NCI-H1048 (cell line): ENCODE measurements at places on chromosomes 4 and X.

GRCh38 chr4:6719611-6720179 is 3.7 kb downstream of the BLOC1S4 start:
- DNase-seq, result no peak

- no peak for DNase-seq
Observed at GRCh38 chrX:110315551-110315950, 2.3 kb downstream of the AMMECR1 start.

DNA sequence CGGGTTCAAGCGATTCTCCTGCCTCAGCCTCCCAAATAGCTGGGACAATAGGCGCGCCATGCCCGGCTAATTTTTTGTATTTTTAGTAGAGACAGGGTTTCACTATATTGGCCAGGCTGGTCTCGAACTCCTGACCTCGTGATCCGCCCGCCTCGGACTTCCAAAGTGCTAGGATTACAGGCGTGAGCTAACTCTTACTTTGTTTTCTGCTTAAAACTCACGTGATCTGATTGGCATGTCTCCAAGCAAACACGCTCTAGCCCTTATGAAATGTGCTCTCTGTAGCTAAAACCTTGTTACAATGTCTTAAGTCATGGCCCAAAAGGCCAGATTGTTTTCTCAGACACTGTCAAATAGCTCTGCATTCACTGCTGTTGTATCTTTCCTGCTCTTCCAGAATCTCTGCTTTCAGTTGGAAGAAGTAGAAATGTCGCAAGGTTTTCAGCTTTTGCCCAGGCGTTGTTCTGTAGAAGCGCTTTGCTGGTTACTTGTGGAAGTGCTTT is 39.7 kb upstream of the OGT start:
- DNase-seq, result no peak

DNA sequence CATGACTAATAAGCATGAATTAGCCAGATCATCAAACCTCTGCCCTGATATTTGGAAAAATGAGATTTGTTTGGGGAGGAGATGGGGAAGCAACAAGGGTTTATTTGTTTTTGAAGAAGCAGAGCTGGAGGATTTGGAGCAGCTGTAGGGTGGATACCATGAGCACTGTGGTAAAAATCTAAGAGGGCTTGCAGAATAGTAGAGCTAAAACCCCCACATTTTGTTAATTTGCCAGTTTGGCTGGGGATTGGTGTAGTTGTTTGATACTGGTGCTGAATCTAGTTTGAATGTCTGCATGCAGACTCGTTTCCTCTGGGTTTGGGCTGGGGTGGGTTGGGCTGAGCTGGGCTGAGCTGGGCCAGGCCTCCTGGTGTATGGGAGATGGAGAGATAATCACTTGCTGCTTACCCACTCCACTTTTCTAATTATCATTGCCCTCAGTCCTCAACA is 43.7 kb downstream of the SMAD1 start:
- no peak for DNase-seq

DNA sequence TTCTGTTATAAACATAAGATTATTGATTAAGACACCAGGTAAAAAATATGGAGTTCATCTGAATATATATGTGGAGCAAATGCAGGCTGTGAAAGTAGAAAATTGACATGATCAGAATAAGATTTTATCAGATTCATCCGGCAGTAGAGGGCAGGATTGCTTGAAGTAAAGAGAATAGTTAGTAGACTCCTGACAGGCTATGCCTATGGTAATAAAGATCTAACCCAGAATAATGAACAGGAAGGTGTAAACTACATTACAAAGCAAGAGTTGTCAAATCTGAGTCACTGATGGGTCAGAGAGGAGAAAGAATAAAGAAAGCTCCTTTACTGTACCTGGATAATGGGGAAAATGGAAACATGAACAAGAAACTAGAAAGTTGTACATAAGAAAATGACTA is 20.8 kb upstream of the TMEM184C start:
- no peak for DNase-seq

- no peak for DNase-seq
Observed at GRCh38 chrX:15856222-15856587, 1.6 kb upstream of the AP1S2 start.

- no peak for DNase-seq
Observed at GRCh38 chrX:6890544-6891261, 256.8 kb upstream of the STS start.

DNA sequence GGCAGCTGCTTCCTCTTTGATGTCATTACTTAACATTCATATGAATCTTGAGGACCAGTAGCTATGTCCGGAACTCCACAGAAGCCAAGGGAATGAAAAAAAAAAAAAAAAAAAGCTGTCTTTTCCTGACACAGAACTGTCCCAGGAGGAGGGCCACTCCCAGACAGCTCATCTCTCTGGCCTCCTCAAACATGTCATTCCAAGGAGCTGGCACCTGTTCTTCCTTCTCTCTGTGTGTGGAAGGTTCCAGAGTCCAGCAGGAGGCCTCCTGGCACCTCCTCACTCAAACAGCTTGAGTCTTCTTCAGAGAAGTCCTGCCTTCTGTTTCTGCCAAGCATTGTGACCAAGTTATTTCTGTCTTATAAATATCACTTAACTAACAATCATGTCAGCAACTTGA is 458.5 kb downstream of the AFF2 start:
- DNase-seq, result no peak

- DNase-seq, result no peak
Observed at GRCh38 chr4:71231129-71232055, 107.4 kb upstream of the SLC4A4 start.

DNA sequence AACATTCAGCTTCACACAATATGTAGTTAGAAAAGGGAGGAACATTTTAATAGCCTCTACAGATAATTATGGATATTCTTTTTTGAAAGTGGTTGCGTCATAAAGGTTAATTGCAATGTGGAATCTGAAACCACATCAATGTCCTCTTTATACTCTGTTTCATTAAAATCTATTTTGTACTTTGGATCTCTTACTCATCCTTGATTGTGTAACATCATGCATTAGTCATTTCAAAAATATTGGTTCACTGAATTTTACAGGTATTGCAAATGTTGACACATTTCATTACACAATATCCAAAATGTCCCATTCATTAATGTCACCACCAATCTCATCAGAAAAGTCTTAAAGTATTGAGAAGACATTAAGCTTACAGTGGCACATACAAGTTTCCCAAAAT is 62.7 kb upstream of the USP9X start:
- DNase-seq, result no peak

DNA sequence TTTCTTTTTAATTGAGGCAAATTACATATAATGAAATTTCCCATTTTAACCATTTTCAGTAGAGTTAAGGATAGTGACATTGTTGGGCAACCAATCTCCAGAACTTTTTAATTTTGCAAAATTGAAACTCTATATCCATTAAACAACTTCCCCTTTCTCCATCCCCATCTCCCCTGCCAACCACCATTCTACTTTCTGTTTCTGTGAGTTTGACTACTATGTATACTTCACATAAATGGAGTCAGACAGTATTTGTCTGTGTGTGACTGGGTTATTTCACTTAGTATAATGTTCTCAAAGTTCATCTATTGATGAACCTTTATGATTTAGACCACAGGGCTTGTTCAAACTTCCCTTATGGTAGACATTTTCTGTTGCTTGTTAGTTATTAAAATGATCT is 364.5 kb upstream of the MAD2L1 start:
- no peak for DNase-seq
